ENCODE measurements at places on chromosomes 3 and 15.

- peak; percentile 16 for DNase-seq
These were observed 3.3 kb downstream of the STAB1 start for GRCh38 chr3:52498137-52499054.

DNA sequence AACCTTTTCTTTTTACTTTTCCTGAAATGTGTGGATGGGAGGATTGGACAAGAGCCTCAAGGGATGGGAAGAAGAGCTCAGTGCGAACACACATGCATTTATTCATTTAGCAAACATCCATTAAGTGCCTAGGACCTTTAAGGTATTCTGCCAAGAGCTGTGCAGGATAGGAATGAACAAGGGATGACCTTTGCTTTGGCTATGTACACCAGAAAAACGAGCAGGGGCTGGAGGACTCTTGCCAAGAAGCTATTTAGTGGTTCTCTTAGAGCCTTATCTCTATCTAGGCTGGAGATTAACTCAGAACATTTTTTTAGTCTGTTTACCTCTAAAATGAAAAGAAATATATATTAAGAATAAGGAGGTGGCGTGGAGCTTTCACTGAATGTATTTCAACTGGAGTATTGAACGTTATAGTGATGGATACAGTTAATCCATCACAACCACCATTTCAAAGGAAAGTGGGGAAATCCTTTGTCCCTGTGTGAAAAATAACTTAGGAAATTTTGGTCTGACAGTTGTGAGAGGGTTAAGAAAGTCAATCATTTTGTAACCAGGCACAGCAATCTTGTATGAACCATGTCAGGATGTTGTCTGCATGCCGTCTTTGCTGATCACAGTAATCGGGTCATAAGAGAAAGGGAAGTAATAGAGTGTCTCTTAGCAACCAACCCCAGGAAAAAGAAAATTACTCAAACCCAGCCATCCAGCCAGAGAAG lies 279.0 kb downstream of the LPP start:
- DNase-seq: peak; percentile 31

GRCh38 chr3:102750322-102750721 lies 315.5 kb downstream of the ZPLD1 start:
- DNase-seq: no peak

- no peak for DNase-seq
These were observed 47.1 kb upstream of the LSAMP start for GRCh38 chr3:116492379-116492778.

- peak; percentile 92 for DNase-seq
These were observed at the start of gene EFCAB12 for GRCh38 chr3:129428376-129429079. TSS of gene EFCAB12 (minus strand) at chr3:129428636. CDS start at chr3:129428488, 148 bp downstream.

DNA sequence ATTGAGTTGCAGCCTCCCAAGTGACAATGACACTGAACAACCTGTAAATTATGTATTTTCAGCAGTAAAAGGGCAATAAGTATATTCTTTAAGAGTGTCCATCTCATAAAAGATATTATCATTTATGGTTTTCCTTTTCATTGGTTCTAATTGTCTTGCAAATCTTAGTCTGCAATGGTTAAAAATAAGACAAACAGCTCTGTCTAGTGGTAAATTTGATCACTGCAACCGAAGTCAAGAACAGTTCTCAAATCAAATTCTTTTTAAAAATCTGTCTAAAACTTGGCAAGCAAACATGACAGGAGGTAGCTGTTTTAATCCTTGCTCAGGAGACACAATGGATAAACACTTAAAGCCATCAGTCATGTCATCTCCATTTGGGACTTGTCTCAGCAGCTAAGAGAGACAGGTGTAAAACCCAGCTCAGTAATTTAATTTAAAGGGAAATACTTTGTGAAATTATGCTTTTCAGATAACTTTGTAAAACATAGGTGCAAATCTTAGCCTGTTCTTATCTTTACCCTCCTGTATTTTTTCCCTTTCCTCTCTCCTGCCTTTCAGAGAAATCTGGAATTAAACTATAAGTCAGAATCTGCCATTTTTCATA lies 150.3 kb upstream of the ARHGEF26 start:
- no peak for DNase-seq

Data from CD4-positive, alpha-beta T cell treated with Interleukin-12 subunit alpha and Interleukin-12 subunit beta, for 1 hour (primary cell).